Occipital lobe (tissue), 3 donors: ENCODE measurements at places on chromosomes 4 and X.

- no peak for DNase-seq
Observed at GRCh38 chr4:7160951-7161440, 31.3 kb upstream of the SORCS2 start.

- no peak for DNase-seq
Observed at GRCh38 chr4:178963446-178964045, 1521.3 kb upstream of the AGA start.

DNA sequence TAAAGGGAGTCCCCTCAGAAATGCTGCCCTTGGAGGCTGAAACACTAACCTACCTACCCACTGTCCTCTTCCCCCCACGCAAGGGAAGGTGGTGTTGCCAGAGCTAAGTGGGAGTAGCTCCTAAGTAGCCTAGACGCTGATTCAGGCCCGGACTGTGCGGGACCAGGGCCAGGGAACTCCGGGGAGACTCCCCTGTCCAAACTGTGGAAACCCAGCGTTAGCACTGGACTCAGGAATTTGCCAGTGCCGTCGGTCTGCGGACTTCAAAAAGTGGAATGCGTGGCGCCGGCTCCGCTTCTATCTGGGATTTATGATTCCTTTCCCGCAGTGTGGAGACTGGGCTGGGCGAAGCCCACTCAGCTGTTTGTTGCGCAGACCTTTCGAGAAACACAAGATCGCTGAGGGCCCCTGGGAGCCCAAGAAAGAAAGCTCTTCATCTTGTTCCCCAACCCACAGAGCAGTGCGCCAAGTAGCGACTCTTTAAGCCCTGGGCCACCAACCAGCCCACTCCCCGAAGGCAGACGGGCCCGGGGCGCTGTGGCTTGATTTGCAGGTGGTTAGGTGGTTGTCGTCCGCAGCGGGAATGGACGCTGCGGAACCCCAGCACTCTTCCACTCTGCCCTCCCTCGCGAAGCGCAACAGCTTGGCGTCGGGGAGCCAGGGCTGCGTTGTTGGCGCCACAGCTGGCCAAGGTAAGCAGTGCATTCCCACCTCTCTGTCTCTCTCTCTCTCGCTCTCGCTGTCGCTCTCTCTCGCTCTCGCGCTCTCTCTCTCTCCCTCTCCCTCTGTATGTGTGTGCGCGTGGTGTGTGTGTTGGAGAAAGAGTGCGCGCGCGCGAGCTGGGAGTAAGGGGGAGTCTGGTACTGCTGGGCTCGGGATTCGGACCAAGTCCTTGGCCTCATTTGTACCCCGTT, 2.0 kb downstream of the TMEM255A start:
- DNase-seq: peak; percentile 1

- DNase-seq: no peak
Observed at GRCh38 chr4:116877069-116877468, 208.3 kb downstream of the TRAM1L1 start.
